ENCODE measurements at places on chromosomes 5 and 9.

DNA sequence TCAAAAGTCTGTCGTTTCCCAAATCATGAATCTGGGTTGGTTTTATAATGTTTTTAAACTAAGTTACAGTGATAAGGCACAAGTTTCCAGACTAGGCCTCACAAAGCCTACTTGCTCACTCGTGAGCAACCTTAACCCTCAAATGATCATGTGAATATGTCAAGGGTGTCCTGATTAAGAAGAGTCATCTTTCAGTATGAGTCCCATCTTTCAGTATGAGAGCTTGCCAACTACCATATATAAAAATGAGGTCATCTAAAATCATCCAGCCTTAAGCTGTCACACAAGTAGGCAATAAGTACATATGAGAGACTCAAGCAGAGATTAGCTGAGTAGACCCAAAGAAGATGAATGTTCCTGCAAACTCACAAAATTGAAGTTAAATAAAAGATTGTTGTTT lies 668.4 kb upstream of the FAM174A start:
- DNase-seq = no peak

DNA sequence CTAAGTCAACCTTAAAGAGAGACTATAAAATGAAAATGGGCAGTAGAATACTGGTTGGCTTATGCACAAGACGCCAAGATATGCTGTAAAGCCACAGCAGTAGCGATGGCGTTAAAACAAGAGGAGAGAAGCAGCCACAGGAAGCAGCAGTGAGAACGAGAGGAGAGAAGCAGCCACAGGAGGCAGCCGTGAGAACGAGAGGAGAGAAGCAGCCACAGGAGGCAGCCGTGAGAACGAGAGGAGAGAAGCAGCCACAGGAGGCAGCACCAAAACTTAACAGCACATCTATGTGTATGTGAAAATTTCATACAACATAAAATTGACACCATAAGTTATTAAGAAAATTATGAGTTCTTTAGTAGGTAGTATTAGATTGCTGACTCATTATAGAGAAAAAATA lies 2318.6 kb upstream of the ACO1 start:
- no peak for DNase-seq

DNA sequence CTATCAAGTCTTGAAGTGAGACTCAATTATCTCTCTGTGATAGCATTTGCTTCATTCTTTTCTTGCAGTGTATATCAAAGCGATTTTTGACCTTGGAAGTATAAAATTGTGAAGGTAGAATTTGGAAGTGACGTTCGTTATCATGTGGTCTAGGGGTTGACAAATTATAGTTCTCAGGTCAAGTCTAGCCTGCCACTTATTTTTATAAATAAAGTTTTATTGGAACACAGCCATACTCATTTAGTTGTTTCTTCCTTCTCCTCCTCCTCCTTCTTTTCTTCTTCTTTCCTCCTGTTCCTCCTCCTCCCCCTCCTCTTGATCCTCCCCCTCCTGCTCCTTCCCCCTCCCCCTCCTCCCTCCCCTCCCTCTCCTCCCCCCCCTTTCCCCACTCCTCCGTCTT lies 38.0 kb downstream of the LRRTM2 start:
- DNase-seq = no peak

DNA sequence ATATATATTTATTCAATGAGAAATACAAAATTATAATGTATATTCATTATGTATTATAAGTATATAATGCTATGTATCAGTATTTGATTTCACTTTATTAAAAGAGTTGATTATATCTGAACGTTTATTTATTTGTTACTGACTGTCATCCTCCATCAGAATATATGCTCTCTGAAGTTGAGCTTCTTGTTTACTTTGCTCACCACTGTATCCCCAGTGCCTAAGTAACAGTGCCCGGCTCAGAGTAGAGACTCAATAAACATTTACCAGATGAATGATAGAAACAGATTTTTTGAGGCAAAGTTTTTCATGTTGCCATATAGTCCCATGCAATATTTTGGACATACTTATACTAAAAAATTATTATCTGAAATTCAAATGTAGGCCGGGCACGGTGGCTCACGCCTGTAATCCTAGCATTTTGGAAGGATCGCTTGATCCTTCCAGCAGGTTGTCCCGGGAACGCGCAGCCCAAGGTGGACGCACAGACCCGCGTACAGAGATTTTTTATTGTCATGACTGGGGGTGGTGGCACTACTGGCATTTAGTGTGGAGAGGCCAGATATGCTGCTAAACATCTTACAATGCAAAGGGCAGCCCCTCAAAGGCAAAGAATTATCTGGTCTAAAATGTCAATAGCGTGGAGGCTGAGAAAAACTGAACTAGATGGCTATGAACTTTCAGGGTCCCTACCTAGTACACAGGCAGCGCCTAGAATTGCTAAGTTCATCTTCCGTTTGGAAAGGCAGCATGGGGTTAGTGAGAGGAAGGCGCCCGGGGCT lies 761 bp upstream of the DNAJC25 start:
- DNase-seq = no peak

DNA sequence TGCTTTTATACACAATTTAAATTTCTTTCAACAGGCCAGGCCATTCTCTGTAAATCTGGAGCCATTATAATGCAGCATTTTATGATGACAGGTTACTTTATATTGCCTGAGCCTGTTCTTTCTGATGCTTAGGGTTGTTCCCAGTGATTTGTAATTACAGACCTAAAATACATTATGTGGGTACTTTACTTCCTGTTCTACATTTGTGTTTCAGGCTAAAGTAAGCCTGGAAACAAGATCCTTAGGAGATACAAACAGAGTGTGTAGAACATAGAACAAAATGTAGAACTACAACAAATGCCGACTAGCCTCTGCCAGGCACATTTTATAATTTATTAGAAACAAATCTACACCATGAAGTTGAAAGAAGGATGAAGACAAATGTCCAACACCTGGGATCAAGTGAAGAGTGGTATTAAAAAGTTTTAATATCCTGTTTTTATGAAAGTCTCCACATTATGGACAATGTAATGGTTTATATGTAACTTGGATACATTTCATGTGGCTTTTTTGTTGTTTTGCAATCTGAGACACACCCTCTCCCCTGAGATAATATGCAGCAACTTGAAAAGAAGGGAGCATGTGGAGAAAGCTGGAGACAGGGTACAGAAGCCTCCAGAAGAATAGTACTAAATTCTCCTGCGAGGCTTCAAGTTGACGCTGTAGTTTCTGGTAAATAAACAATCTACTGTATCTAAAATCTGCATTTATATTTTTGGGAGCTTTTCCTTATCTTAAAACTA lies 46.9 kb downstream of the VCAN start:
- no peak for DNase-seq

- DNase-seq = no peak
Observed at GRCh38 chr5:149117970-149118369, 23.3 kb upstream of the ABLIM3 start.

GRCh38 chr5:17912794-17913193 lies 278.5 kb downstream of the TAF11L14 start:
- DNase-seq = no peak

DNA sequence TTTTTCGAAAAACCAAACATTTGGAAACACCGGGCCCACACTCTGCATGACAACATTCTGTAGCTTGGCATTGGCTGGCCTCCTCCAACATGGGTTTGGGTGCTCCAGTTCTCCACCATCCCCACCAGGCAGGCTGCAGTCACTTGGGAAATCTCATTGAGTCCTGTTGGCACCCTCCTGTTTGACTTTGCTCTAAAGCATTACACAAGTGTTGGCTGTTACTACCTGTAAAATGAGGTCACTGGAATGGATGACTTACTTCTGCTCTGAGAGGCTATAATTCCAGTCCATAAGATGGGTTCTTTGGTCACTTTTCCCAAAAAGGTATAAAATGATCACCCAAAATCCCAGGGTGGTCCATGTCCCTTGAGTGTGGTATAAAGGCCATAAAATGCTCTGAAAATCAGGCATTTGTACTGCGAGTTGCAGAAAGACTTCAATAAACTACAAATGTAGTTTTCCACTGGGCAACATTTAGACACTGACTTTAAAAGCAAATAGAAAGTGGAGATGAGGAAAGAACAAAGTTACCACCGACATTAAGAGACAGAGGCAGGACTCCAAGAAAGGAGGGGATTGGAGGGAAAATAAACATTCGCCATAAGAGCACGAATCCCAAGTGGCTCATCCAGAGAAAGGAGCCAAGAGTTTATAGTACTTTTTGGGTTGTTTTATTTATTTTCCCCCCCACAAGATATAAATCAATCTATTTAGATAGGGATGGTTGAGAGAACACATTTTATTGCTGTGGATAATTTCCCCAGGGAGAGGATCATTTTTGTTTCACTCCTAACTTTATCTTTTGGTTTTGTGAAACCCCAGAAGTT lies 295.1 kb downstream of the TLE1 start:
- DNase-seq = no peak

DNA sequence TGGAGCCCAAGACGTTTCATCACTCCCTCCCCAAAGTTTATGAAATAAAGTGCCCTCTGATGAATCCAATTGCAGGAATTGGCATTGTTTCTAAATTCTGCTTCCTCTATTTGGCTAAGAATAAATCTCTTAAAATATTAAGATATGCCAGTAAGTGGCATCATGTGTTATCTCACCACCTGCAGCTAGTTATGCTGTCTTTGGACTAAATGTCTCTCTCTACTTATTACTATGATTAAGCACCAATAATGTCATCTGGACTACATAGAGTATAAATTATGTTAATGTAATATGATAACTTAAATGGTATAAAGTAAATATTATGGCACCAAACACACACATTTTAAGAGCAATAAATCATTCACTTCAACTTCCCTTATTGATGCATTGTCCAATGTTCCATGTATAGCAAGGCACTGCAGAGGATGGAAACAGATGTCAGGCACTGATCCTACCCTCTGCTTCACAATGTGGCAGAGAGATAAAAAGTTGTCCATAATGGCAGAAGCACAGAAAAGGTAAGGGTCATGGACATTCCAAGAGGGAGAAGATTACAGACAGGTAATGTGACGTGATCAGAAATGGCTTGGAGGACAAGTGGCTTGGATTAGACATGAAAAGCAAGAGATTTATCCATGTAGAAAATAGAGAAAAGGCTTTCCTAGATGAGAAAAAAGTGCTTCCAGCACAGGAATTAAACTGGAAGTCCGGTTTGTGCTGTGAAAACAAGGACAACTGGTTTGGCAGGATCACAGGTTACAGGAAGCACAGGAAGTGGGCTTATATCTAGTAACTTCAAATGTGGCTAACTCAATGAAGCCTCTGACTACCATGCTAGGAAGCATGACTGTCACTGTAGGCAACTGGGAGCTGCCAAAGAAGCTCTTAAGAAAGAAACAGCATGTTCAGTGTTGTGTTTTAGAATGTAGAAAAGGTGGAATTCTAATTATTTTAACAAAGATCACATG lies 26.7 kb downstream of the MARCHF11 start:
- DNase-seq = no peak

DNA sequence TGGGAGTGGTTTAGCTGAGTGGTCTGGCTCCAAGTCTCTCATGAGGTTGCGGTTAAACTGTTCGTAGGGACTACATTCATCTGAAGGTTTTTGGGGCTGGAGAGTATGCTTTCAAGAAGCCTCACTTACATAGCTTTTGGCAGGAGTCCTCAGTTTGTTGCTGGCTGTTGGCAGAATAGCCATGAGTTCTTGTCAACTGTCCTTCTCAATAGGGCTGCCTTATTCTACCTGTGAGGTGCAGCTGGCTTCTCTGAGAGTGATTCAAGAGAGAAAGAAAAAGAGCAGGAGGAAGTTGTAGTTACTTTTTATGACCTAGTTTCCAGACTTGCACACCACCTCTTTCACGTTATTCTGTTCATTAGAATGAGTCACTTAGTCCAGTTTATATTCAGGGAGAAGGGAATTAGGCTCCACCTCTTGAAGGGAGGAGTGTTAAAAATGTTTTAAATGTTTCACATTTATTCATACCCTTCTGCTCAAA lies 33.2 kb downstream of the YTHDC2 start:
- no peak for DNase-seq

- no peak for DNase-seq
Observed at GRCh38 chr5:33726422-33727165, 165.2 kb downstream of the ADAMTS12 start.

- DNase-seq = no peak
Observed at GRCh38 chr5:36842087-36842486, 34.5 kb upstream of the NIPBL start.

GRCh38 chr5:18967637-18968036 lies 1020.4 kb downstream of the CDH18 start:
- DNase-seq = no peak

GRCh38 chr9:6897207-6897822 lies 139.5 kb downstream of the KDM4C start:
- DNase-seq = no peak

GRCh38 chr5:95697781-95698681 lies 15.2 kb upstream of the SPATA9 start:
- no peak for DNase-seq

DNA sequence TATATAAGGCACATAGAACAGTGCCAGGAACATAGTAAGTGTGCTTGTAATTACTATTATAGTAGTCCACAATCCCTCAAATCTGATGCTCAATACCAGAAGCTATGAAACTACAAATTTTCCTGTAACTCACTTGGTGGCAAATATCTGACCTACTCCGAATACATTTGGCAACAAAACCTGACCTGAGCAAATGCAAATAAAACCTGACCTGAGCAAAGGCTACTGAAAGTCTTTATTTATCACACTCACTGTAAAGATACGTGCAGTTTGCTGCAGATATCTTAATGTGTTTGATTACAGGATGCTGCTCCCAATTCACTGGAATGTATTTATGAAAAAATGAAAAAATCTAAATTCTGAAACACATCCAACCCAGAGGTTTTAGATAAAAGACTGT lies 7.1 kb downstream of the MEGF9 start:
- DNase-seq = no peak

Measured in CD4-positive, alpha-beta T cell treated with Interleukin-6 for 4 hours (primary cell).